Effector CD4-positive, alpha-beta T cell (primary cell): ENCODE measurements at places on chromosomes 13 and 19.

DNA sequence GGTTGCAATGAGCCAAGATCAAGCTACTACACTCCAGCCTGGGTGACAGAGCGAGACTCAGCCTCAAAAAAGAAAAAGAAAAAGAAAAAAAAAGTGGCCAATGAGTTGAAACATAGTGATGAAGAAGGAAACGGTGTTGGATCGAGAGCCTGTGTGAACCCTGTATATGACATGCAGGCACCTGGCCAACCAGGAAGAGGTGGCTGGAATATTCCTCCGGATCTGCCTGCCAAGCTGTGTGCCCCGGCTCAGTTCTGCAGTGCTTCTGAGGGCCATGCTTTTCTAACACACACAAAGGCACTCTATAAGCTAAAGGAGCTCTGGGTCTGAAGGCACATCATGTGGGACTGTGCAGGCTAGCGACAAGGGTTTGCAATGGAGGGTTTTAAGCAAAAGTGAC is 3.7 kb upstream of the ZNF444 start:
- DNase-seq: no peak

GRCh38 chr19:50992666-50993035 is 8.8 kb downstream of the KLK8 start:
- DNase-seq: no peak

GRCh38 chr13:110500341-110500740 is 61.2 kb downstream of the RAB20 start:
- DNase-seq: no peak

DNA sequence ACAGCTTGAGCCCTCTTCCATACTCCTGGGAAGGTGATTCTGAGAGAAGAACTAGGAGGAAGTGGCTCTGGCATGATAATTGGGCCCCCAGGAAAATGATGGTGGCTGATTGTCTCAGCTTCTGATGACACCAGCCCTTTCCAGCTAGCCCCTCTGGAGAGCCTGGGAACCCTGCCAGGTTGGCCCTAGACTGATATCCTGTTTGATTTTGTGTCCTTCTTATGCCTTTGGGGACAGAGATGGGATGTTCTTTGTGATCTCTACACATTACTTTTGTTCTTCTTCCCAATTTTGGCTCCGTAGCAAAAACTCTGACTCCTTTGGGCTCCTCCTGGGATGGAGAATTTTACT is 39.7 kb downstream of the ERICH6B start:
- no peak for DNase-seq

DNA sequence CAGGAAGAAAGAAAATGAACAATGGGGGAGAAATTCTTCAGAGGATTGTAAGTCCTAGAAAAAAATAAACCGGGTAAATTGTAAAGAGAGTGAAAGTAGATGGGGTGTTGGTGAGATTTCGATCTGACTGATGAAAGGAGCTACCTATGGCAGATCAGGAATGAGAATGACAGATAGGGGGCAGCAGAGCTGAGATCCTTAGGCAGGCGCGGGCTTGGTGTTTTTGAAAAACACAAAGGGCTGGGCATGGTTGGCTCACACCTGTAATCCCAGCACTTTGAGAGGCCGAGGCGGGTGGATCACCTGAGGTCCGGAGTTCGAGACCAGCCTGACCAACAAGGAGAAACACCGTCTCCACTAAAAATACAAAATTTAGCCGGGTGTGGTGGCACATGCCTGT is 1468.6 kb upstream of the SLC10A2 start:
- DNase-seq: no peak

- no peak for DNase-seq
Observed at GRCh38 chr13:97432232-97432916, 1.6 kb upstream of the RAP2A start.

DNA sequence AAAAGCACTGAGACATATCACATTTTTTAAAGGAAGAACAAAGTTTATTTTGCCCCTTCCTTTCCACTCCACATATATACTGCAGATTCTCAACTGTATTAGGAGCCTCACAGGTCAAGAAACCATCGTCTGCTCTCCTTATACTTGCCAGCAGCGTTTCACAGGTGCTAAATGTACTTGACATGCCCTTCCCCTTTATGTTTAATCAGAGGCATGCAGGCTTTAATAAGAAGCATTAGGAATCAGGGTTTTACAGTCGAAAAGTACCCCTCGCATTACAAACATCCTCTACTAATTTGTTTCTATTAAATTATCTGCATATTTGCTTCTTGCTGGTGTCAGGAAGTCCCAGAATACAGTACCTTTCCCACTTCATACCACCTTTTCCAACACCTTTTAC is 3.7 kb upstream of the RAP2A start:
- no peak for DNase-seq

GRCh38 chr19:31276831-31277230 is 72.4 kb downstream of the TSHZ3 start:
- no peak for DNase-seq

GRCh38 chr19:17841810-17842662 is 5.7 kb downstream of the JAK3 start:
- no peak for DNase-seq

DNA sequence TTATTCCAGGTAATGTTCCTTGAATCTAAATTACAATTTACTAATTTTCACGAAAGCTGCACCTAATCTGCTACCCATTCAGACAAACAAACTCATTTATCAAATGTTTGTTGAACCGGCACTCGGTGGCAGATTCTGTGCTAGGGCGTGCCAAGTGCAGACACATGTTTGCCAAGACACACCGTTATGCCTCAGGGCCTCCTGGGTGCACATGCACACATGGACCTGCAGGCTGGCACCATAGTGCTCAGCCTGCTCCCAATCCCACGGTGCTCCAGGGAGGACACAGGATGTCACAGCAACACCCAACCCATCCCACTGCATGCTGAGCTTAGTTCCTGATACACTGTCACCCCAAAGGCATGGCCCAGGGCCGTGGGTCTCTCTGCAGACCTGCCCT is 7.7 kb downstream of the SCGB2B2 start:
- DNase-seq: no peak

GRCh38 chr13:20426766-20427448 is 98.8 kb downstream of the CRYL1 start:
- DNase-seq: no peak

DNA sequence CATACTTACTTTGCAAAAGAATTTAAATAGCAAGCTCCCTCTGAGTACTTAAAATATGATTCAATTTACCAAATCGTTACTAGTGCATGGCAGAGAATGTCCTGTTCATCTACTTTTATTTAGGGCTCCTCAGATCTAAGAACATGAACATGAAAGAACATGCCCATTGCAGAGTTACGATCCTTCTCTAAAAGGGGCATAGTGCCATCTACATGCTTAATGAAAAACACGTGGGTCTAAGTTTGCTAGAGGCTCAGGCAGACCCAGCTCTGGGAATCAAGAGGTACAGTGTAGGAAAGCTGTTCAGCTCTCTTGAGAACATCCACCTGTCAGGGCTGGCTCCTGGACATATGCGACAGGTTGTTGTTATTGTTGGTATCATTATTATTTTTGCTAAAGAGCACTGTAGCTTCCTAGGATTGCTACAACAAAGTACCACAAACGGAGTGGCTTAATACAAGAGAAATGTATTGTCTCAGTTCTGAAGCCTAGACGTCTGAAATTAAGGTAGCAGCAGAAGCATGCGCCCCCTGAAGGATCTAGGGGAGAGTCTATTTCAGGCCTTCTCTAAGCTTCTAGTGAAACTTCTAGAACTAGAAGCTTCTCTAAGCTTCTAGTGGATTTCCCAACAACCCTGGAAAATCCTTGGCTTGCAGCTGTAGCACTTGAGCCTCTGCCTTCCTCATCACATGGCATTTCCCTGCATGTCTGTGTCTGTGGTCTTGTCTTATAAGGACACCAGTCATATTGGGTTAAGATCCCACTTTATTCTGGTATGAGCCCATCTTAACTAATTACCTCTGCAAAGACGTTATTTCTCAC is 133.9 kb downstream of the DCT start:
- DNase-seq: no peak

- DNase-seq: no peak
Observed at GRCh38 chr19:48556163-48556562, 4.2 kb downstream of the SULT2B1 start.

DNA sequence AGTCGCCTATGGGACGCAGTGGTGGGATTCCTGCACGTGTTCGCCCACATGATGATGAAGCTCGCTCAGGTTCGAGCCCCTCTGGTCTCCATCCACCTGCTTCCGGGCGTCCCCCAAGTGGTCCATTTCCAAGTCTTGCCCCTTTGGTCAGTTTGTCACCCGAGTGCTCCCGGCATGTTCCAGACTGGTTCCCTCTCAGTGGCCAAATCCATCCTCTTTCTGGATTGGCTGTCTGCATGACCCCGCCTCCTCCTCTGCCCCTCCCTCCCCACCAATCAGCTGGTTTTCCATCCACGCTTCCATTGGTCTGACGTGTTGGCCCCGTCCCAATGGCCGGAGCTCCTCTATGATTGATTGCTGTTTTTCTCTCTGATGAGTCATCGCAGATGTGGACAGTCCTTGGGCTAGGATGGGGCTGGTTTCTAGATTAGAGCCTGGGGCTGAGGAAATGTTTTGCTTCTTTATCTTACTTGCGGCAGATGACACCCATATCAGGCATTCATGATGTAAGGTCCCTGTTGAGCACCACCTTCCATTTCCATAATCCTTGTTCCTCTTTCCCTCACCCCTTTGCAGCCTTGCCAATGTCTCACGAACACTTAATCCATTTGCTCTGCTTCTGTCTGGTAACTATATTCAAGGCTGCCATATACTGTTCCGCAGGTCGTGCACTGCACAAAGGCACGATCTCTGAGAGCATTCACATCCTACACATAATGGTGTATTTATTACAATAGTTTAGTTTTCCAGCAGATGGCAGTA is 73.8 kb downstream of the MAP4K1 start:
- DNase-seq: no peak

DNA sequence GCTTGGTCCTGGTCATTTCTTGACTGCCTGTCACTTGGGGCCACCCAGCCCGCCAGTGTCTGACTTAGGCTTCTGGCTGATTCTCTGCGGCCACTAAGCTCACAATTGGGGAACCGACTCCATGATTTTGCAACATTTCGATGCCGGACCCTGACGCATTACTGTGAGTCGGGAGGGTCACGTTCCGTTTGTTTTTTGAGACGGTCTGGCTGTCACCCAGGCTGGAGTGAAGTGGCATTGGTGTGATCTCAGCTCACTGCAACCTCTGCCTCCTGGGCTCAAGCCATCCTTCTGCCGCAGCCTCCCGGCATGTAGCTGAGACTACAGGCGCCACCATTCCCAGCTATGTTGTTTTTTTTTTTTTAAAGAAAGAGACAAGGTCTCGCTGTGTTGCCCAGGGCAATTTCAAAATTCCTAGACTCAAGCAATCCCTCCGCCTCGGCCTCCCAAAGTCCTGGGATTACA is 3.2 kb upstream of the ADAT3 start:
- DNase-seq: no peak

DNA sequence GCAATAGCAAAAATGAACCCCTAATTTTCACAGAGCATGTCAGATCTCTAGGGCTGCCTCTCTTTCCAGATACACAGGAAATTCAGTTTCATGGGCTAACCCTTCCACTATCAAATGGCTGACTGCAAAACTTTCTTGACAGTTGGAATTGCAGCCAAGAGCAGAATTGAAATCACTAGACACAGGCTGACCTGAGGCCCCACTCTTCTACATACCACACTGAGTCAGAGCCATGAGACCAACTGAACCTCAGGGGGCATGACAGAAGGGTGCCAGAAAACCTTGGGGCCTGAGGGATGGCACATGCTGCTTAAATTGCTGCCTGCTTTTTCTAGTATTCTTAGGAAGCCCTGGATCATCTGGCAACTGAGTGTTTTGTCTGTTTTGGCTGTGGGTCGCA is 1.7 kb upstream of the DLEU7 start:
- no peak for DNase-seq

DNA sequence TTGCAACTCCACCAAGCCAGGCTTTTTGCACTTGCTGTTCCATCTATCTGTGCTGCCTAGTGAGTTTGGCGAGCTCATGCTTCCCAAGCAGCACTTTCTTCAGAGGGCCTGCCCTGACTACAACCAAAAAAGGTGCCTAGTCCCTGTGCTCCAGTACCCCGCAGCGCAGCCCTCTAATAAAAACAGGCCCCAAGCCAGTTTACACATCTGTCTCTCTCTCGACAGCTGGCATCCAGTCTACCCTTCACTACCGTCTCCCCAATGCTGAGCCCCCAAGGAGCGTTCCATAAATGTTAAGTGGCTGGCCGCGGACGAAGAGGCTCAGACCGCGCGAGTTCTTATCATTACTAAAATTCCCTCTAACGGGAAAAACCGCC is 512 bp downstream of the MED4 start:
- no peak for DNase-seq

DNA sequence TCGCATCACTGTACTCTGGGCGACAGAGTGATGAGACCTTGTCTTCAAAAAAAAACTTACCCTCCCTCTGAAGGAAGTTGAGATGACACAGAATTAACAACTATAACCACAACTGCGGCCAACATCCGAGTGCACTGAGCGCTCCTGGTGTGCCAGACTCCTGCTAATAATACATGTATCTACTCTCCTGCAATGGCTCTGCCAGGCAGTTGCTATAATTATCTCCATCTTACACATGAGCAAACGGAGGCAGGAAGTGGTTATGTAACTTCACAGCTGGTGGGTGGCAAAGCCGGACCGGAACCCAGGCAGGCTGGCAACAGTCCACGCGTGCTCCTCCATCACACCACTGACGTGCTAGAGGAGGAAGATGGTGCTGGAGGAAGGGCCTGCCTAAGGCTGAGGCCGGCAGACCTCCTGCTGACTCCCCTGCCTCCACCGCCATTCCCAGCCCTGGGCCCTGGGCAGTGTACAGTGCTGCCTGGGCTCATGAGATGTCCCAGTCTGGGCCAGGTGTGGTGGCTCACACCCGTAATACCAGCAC is 12.6 kb downstream of the XRCC1 start:
- peak; percentile 64 for DNase-seq

GRCh38 chr19:19420570-19421298 is 15.3 kb downstream of the GATAD2A start:
- no peak for DNase-seq

GRCh38 chr19:8610936-8611300 is 403 bp upstream of the ADAMTS10 start:
- DNase-seq: no peak

GRCh38 chr13:59414006-59414405 is 749.7 kb downstream of the DIAPH3 start:
- DNase-seq: no peak

GRCh38 chr19:37329686-37330085 is 41.2 kb upstream of the ZNF527 start:
- DNase-seq: no peak

GRCh38 chr13:110129076-110129475 is 177.9 kb downstream of the COL4A1 start:
- DNase-seq: no peak
